ENCODE measurements at places on chromosomes 2 and 18.

DNA sequence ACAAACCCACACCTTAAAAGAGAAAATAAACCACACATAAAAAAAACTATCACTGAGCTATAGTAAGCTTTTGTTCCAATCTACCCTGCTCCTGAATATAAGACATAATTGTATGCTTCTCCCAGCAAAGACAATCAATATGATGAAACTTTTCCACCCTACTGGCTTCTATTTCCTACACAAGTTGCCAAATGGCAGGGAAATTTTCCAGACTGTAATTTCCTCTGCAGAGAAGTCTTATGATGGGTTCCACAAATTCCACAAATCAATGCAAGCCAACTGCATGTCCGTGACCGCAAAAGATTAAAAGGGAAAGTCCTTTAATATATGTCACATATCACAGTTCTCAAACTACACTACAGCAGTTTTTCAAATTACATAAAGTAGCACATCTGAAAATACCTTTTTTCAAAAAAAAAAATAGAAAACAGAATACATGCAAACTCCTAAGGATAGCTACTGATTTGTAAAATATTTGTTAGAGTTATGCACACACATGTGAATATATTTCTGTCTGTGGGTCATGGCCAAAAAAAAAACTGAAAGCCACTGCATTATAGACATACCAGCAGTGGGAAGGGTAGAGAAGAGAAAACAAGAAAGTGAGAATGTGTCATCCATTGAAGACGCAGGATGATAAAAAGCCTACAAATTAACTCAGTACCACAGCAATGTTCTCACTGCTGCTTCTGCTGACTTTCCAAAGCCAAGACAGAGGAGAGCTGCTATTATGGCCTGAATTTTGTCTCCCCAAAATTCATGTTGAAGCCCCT, 61.4 kb downstream of the RPL31 start:
- DNase-seq, result no peak

DNA sequence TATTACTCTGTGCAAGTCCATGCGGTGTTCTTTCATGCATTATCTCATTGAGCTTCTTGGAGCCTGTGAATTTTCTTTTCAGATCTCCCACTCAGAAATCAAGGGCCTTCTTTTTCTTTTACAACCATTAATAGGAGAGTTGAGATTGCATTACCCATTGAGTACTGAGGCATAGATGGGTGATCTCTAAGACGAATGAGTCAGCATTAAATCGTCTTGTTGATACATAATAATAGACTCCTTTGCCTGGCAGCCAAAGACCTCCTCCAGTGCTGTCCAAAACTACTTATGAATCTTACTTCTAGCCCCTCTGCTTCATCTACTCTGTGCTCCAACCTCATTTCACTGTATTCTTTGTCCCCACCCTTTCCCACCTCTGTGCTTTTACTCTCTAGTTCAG, 180.5 kb downstream of the AGPS start:
- DNase-seq, result no peak

DNA sequence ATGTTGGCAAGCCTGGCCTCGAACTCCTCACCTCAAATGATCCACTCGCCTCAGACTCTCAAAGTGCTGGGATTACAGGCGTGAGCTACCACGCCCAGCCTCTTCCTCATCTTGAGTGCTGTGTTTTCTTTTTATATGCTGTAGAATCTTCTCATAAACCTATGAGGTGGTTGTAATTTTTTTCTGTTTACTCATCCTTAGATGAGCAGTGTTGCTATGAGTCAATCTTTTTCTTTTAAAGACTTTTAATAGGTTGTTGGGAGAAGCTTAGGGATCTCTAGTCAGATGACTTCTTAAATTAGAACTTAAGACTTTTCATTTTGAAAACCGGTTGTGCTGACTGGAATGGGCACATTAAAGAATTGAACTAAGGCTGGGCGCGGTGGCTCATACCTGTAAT, 8.7 kb upstream of the AAK1 start:
- no peak for DNase-seq

DNA sequence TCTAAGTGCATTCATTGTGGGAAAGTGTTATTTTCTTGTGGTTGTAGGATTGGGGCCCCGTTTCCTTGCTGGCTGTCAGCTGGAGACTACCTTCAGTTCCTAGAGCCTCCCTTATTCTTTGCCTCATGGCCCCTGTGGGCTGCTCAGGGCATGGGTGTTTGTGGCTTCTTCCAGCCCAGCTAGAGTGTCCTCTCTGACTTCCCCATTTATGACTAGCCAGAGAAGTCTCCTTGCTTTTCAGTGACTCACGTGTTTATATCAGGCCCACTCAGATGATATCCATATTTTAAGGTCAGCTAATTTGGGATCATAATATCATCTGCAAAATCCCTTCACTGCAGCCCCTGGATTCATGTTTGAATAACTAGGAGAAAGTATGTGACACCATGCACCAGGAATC, 62.8 kb downstream of the DTNA start:
- no peak for DNase-seq

DNA sequence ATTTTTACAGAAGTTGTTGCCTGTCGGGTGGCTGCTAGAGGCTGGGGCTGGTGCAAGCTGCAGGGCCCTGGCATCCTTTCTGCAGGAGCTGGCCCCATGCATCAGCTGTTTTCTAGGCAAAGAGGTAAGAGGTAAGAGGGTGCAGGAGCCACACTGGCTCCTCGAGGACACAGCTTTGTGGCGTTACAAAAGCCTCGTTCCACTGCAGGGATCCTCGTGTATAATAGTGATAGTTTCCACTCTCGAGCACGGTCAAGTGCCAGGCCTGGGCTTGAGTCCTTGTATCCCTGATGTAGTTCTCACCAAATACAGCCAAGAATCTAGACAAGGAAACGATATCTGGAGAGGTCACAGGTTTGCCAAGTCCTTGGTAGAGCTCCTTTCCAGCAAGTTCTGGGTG, 33.2 kb upstream of the FHOD3 start:
- DNase-seq, result no peak

- DNase-seq, result no peak
These were observed 189.7 kb upstream of the REV1 start for GRCh38 chr2:99679518-99679917.

DNA sequence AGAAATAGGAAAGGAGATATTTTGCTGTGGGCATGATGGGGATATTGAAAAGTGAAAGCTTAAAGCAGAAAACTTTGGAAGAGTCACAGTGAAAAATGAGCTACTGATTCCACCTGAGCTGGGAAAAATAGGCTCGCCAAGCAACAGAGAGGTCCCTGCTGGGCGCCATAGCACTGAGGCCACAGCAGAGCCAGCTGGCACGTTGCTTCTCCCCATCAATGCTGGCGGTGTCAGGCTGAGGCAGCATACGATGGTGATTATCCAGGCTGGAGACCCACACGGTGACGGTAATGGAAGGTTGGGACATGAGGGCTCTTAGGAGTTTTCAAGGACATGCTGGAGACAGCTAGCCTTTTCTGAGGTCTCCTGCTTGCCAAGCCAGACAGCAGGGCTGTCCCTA, 25.8 kb upstream of the DTNB start:
- DNase-seq, result no peak

- DNase-seq, result no peak
These were observed 91.3 kb upstream of the TMEM17 start for GRCh38 chr2:62597323-62597722.

DNA sequence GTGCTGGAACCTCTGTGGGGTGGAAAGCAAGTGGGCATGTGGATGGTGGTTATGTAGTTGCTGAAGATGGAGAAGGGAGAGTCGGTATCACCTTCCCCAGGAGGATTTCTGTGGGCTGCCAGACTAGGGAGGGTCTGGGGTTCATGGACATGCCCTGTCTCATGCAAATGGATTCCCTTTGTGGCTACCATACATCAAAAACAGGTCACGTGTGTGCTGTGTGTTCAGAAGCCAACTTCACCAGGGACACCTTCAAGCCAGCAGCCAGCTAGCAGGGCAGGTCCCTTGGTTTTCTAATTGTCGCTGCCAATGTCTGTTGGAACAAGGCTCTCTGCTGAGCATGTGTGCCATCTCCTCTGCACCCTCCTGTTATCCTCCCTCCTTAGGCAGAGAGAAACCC, 155.2 kb downstream of the ATP9B start:
- DNase-seq, result no peak

DNA sequence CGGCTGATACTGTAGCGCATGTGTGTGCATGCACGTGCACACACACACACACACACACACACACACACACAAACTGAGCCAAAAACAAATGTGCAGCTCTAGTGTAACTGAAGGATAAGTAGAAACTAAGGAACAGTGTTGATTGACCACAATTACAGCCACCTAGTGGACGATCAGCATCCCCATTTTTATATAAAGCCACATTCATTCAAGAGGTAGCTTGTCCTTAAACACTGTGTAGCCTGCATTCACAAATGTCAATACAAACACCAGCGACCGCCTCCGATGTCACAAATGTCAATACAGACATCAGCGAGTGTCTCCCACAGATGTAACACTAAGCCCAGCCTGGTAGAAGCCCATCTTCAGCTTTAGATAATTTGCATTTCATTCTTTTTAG, 167.4 kb downstream of the PTGR3 start:
- DNase-seq, result no peak

DNA sequence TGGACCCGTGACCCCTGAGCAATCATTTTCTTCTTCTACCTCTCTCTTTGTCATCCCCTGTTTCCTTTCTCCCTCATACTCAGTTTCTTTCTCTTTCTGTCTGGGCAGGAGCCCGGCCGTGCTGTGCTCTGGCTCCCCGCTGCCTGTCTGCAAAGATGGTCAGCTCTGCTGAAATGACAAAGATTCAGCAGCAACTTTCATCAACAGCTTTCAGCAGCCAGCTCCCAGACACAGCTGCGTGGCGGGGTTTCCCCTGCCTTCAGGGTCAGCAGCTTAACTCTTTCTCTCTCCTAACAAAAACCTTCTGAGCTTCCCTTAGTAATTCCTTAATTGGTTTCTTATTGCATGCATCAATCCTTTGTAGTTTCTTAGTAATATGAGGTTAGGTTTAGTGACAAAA, 1234.4 kb downstream of the CNTNAP5 start:
- no peak for DNase-seq

GRCh38 chr2:129061069-129061768, 742.6 kb upstream of the HS6ST1 start:
- DNase-seq, result no peak

GRCh38 chr2:55361465-55362189, 58.0 kb downstream of the CCDC88A start:
- DNase-seq, result no peak

DNA sequence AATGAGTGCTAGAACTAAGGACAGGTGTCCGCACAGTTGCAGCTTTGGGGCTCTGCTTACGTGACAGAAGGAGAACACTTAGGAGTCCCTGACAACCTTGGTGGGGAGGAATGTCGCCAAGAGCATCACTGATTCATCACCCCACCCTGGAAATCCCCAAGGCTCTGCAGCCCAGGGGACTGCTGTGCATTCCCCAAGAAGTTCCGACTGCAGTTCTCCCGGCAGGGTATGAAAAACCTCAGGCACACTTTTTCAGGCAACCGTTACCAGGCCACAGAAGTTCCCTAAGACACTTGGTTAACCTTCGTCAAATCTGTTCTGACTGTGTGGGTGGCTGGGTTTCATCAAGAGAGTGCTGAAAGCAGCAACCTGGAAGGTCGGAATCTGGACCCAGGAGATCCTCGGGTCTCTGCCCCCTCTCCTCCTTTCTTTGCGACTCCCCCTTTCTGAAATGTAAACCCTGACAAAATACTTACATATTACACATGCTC, 192.1 kb upstream of the CXCR4 start:
- no peak for DNase-seq

DNA sequence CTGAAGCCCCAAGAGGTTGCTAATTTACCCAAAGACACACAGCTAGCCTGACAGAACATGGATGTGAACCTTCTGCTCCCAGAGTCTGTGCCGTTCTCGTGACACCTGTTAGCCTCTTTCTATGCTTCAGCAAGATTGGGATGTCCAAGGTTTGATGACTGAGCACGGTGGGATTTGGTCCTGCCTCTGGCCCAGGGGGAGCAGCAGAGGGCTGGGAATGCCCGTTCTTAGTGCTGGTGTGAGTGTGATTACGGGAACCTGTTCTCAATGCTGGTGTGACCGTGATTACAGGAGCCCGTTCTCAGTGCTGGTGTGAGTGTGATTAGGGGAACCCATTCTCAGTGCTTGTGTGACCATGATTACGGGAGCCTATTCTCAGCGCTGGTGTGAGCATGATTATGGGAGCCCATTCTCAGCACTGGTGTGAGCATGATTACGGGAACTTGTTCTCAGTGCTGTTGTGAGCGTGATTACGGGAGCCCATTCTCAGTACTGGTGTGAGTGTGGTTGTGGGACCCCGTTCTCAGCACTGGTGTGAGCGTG, 67.3 kb upstream of the SNTG2 start:
- DNase-seq, result no peak

DNA sequence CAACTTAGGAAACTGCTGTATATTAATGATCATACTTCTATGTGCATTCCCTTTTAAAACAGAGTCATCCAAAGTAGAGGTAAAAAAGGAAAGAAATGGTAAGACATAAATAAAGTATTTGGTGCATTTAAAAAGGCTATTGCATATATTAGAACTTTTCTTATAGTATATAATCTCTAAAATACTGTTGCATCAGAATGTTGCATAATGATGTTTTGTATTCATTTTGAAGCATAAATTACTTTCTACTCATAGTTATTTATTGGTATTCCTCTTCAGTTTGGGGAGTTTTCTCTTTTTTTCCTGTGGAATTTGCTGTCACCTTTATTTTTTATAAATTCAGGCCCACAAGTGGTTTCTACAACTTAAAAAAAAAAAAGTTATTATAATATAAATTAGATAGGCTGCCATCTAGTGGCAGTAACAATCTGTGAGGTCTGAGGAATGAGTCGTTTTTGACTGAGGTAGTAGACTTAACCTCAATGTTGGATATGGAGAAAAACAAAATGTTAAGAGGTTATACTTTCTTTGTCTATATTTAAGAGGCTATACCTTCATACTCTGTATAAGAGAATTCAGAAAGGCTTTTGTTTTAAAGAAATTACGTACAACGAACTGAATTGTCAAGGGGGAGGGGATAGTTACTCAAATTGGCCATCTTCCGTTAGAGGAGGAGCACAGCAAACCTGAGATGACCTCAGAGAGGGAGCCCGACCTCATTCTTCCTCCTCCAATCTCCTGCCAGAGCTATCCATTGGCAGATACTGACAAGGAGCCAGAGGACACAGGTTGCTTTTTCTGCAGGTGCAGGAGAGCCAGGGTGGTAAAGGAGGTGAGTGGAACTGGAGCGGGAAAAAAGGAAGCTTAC, 23.8 kb downstream of the ANKAR start:
- DNase-seq, result no peak

DNA sequence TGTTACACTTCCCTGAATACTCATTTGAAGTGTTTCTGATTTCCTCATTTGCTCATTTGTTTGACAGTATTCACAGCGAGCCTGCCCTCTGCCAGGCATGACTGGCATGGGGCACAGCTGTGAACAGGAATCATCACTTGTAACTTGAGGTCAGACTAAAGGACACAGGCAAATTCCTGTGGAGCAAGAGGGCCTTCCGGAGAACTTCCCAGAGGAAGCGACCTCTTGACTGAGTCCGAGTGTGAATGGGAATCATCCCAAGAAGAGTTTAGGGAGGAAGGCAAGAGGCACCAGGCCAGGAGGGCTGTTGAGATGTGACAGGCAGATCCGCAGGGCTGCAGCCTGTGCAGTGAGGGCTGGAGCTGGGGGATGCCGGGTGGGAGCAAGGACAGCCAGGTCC, 45.4 kb downstream of the LIMS1 start:
- no peak for DNase-seq
